ENCODE measurements at places on chromosomes 7 and 10.
A peak's percentile ranks its signal among the peaks of the same experiment; 100 is the strongest.

- H3K36me3 ChIP-seq: no peaks in the 10 kb centered on the region
- H3K27ac ChIP-seq: no peak overlapping the region
- no peak for DNase-seq
- H3K27me3 ChIP-seq: no peaks in the 10 kb centered on the region
- H3K4me3 ChIP-seq: no peak overlapping the region
These were observed 241.7 kb upstream of the GHITM start for GRCh38 chr10:83897626-83898025.

GRCh38 chr7:30709549-30709948, 27.3 kb upstream of the CRHR2 start:
- no peak overlapping the region for H3K27ac ChIP-seq
- peaks cover 1% of the 10 kb centered on the region for H3K4me1 ChIP-seq
- H3K27me3 ChIP-seq: no peaks in the 10 kb centered on the region
- H3K4me3 ChIP-seq: no peak overlapping the region

DNA sequence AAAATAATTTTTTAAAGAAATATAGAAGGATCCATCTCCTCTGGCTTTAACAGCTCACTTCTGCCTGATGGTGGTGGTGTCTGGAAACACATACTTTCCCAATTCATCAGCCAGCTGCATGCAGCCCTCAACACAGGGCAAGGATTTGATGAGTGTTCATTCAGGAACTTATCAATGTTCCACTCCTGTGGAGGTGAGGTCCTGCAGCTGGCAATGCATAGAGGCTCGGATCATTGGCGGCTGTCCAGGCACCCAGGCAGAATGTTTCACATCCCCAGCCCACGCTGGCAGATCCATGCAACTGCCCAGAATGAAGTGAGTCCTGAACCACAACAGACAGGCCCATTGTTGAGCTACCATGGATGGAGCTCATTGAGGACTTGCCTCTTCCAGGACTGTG, 55.2 kb upstream of the KCNMA1 start:
- no peak for DNase-seq
- H3K4me3 ChIP-seq: no peak overlapping the region
- no peaks in the 10 kb centered on the region for H3K4me1 ChIP-seq
- H3K27ac ChIP-seq: no peak overlapping the region
- no peaks in the 10 kb centered on the region for H3K27me3 ChIP-seq

GRCh38 chr7:87499494-87499893, 24.0 kb upstream of the ABCB4 start:
- H3K4me1 ChIP-seq: no peaks in the 10 kb centered on the region
- H3K4me3 ChIP-seq: no peak overlapping the region
- H3K27ac ChIP-seq: no peak overlapping the region
- DNase-seq: no peak
- H3K27me3 ChIP-seq: no peaks in the 10 kb centered on the region
- 0 out of 2 replicates have a peak, but pooled peaks cover 2% of the 10 kb centered on the region for H3K36me3 ChIP-seq

- H3K27ac ChIP-seq: no peak overlapping the region
- peak; percentile 13 for DNase-seq
- H3K4me3 ChIP-seq: no peak overlapping the region
- no peaks in the 10 kb centered on the region for H3K36me3 ChIP-seq
- H3K4me1 ChIP-seq: no peaks in the 10 kb centered on the region
These were observed 95.2 kb upstream of the EGR2 start for GRCh38 chr10:62911210-62911963.

DNA sequence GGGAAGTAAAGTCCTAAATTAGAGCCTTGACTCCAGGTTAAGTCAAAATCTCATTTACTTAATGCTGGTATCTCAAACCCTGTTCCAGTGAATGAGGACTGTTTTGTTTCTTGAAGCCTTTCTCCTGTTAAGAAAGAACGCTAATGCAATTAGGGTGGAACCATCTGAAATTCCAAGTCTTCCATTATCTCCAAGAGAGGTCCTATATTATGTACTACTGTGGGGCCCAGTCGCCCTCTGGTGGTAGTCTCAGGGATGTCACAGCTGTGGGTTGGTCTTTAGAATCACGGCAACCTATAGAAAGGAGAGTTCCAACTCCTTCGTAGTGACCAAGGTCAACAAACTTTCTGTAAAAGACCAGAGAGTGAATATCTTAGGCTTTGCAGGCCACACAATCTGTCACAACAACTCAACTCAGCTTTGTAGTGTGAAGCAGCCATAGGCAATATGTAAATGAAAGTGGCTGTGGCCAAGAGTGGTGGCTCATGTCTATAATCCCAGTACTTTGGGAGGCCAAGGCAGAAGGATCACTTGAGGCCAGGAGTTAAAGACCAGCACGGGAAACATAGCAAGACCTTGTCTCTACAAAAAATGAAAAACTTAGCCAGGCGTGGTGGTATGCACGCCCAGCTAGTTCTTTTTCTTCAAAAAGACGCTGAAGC, 9.3 kb downstream of the RPP38 start:
- H3K36me3 ChIP-seq: peaks cover 4% of the 10 kb centered on the region
- no peak for DNase-seq
- no peaks in the 10 kb centered on the region for H3K27me3 ChIP-seq
- no peak overlapping the region for H3K4me3 ChIP-seq
- H3K4me1 ChIP-seq: no peaks in the 10 kb centered on the region

DNA sequence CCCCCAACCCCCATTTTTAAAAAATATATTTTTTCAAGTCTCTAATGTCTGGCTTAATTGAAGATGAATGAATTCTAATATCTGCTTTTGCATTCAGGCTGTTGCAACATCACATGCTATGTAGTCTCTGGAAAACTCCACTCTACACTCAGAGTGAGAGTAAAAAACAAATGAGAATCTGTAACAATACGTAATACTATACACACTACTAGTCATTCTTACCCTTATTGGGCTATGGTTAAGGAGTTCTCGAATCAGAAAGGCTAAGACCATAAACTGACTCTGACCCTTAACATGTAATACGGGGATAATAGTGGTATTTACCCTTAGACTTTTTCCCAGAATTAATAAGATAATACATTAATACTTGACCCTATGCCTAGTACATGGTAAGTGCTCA, 42.9 kb upstream of the TMEM168 start:
- H3K36me3 ChIP-seq: no peaks in the 10 kb centered on the region
- H3K4me1 ChIP-seq: no peaks in the 10 kb centered on the region
- no peaks in the 10 kb centered on the region for H3K27me3 ChIP-seq

- no peaks in the 10 kb centered on the region for H3K4me1 ChIP-seq
- H3K27me3 ChIP-seq: no peaks in the 10 kb centered on the region
These were observed 193.3 kb upstream of the KCND2 start for GRCh38 chr7:120079704-120080103.

Data from iPS DF 6.9 (cell line).